Retina (tissue), 1 donor: ENCODE measurements at places on chromosomes 3 and 15.

DNA sequence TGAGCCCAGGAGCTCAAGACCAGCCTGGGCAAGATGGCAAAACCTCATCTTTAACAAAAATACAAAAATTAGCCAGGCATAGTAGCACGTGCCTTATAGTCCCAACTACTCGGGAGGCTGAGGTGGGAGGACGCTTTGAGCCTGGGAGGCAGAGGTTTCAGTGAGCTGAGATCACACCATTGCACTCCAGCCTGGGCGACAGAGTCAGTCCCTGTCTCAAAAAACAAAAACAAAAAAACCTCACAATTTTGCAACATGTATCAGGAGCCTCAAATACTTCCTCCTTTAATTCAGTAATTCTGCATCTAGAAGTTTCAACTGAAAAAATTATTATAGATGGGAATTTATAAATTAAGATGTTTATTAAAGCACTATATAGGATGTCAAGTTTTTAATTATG lies 1.1 kb downstream of the MRPL47 start:
- no peak for DNase-seq

DNA sequence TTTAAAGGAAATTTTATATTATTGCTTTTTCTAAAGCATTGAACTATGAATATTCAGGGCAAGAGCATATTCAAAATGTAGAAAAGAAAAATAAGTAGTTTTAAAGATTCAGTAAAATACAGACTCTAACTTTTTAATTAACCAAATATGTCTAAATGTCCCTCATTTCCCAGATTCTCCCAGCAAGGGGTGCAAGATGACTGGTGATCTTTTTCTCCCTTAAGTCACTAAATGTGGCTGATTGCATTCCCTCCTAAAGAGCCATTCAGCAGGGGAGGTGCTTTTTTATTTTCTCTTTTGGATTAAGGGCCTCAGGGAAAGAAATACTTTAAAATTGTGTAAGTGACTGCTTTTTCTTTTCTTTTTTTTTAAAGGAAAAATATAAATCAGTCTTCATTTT lies 406.9 kb downstream of the OXSM start:
- DNase-seq = no peak

- peak; percentile 62 for DNase-seq
Measured at GRCh38 chr15:82647835-82648256, 683 bp upstream of the CPEB1 start.

- DNase-seq = no peak
Measured at GRCh38 chr3:173891272-173892100, 493.9 kb downstream of the NLGN1 start.

DNA sequence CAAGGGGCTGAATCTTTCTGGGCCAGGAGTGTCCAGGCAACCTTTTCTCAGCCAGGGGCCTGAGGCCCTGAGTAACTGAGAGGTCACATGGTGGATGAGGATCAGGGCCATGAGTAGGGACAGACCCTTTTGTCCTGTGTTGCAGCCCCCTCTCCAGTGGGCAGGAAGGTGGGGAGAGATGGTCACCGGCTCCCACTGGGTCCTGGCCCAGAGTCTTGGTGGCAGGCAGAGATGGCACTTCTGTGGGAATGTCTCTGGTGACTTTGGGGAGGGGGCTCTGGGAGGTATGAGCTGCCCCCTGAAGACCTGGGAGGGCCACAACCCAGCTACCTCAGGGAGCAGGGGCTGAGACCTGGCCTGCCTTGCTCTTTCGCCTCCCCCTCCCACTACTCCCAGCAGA lies 6.8 kb downstream of the ESYT3 start:
- DNase-seq = no peak

DNA sequence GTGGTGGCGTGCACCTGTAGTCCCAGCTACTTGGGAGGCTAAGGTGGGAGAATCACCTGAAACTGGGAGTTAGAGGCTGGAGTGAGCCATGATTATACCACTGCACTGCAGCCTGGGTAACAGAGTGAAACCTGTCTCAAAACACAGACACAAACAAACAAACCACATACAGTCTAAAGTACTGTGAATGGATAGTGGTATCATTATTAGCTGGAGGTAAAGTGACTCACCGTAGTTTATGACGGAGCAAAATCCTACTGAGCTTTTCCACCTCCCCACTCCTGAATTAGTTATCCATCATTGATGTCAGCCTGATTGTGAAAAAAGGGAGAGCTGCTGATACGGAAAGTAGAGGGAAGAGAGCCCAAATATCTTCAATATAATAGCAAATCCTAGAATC lies 3.2 kb upstream of the CNOT10 start:
- DNase-seq = no peak

- DNase-seq = no peak
Measured at GRCh38 chr15:38691965-38692788, 127.6 kb upstream of the RASGRP1 start.

GRCh38 chr3:131236421-131236820 lies 145.2 kb upstream of the NUDT16 start:
- DNase-seq = peak; percentile 34

- DNase-seq = peak; percentile 73
Measured at GRCh38 chr3:192445770-192446644, 281.3 kb downstream of the FGF12 start.

GRCh38 chr3:19148768-19149091 lies 420 bp downstream of the KCNH8 start:
- no peak for DNase-seq

DNA sequence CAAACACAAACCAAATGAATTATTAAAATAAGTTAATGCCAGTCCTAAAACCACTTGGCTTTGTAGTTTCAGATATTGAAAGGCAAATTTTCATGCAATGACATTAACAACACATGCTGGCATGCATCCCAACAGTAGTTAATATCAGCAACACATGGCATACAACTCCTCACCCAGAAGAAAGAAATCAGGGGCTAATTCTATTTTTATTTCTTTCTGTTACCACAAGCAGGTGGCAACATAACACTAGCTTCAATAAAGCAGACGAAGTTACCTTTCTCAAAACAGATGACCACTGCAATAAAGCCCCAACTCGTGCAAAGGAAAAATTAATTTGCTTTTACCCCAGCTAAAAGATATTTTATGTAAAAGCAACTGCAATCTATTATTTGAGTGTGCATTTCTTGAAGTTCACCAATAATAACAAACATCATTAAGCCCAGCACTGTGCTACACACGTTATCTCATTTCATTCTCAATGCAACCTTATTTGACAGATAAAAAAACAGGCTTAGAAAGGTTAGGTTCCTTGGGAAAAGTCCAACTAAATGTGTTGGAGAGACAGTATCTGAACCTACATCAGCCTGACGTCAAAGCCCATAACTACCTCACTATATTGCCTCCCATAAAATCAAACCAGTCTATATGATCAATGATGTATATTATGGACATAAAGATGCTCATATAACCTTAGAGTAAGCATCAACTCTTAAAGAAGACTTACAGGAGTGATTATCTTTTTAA lies 2.8 kb downstream of the TOP2B start:
- DNase-seq = no peak

DNA sequence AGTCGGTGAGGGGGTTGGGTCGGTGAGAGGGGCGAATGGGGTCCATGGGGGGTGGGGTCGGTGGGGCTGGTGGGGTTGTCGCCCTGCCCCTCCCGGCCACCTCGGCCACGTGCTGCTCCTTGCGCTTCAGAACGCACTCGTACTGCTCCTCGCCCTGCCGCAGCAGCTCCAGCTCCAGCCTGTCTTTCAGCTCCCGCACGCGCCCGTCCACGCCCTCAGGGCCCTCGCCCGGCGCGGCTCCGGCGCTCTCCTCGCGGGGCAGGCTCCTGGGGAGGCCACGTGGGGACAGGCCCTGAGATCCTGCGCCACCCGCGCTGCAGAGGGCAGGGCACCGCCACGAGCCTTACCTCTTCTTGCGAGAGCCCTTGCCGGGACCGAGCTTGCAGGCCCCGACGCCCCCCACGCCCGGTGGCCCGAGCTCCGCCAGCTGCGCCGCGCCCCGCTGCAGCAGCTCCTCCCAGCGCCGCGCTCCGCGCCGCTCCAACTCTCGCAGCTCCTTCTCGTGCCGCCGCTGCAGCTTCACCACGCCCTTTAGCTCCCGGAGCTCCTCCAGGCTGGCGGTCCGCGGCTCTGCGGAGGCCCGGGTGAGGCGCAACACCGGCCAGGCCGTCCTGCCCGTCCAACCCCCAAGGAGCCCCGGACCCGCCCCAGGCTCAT lies 8.2 kb upstream of the ANKRD63 start:
- peak; percentile 85 for DNase-seq

DNA sequence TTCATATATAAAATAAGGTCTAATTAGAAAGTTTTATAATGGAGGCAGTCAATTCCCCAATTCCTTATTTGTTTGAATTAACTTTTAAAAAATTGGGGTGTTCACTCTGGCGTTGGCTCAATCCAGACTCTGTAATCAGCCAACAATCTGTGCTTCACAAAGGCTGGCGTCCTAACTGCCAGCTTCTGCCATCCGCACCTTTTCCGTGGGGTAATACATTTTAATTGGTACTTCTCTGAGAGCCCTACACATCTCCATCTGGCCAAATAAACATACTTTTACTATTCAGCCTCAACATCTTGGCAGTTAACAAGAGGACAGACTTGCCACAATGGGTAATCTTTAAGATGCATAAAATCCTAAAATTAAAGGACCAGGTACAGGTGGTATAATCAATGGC lies 125.2 kb upstream of the CCNL1 start:
- DNase-seq = no peak

DNA sequence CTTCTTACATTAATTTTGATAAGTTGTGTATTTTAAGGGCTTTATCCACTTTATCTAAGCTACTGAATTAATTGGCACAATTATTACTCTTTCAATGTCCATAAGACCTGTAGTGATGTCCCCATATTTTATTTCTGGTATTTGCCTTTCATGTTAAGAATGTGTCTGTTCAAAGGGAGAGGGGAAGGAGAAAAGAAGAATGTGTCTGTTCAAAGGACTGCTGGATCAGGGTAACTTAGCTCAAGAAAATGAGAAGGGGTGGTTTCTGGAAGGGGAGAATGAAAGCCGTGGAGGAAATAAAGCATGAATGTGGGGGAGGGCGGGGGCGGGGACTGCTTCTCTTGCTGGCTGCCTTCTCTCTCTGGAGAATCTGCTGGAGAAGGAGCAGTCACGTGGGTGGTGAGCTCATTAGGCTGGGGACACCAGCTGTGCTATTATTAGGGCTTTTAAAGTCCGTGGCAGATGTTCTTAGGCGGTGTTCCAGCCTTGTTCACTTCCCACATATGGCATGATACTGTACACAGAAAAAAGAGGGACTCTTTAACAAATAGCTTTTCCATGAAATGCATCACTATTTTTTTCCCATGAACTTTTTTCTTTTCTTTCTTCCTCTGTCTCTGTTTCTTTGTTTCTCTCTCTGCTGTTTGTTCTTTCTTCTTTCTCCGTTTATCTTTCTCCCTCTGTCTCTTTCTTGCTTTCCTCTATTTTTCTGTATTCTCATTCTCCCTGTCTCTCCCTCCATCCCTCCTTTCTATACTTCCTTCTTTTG lies 63.7 kb upstream of the ULK4 start:
- peak; percentile 87 for DNase-seq

DNA sequence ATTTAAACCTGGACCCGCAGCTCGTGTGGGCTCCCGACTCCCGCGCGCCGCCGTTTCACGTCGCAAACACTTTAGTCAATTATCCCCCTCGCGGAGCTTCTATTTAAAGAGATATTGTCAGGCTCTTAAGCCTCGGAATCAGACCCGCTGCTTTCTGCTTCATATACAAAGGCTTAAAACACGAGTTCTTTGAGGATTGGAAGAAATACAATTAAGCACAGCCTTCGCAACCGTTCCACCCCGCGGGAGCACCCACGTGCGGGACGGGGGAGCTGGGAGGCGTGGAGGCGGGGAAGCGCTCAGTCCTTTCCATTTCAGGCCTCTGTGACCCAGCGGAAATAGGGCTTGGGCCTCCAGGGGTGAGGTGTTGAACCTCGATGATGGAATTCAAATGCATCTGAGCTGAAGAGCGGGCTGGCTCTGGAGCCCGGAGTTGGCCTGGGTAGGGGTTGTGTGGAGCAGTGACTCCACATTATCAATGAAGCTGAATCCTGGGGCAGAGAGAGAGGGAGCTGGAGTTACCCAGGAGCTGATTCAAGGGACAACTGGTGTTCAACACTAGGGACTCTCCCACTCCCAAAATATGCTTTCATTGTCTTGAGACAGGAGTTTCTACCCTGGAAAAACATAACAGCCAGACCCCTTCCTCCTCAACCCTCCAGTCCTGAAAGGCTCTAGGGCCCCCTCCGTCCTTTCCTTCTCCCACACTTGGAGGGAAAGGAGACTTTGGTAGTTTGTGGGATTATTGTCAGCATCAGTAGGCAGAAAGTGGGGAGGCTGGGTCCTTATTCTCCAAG lies 2.4 kb downstream of the ANKRD63 start:
- DNase-seq = peak; percentile 49

DNA sequence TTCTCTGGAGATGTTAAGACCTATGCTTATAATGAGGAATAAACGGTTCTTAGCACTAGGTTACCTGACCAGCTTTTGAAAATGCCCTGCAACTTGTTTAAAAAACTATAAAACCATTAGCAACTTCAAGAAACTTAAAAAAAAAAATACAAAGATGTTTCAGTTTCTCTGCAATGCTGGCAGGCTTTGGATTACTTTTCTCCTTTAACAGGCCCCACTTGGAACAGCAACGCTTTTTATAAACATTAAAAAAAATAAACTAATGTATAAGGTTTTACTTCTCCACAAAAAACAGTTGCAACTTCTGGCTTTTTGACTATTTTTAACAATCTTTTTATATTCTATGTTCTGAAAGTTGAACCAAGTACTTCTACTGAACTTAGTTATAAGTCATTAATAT lies 1006.7 kb downstream of the ROBO1 start:
- DNase-seq = no peak

- no peak for DNase-seq
Measured at GRCh38 chr3:126526668-126527005, 2.7 kb downstream of the CHST13 start.

DNA sequence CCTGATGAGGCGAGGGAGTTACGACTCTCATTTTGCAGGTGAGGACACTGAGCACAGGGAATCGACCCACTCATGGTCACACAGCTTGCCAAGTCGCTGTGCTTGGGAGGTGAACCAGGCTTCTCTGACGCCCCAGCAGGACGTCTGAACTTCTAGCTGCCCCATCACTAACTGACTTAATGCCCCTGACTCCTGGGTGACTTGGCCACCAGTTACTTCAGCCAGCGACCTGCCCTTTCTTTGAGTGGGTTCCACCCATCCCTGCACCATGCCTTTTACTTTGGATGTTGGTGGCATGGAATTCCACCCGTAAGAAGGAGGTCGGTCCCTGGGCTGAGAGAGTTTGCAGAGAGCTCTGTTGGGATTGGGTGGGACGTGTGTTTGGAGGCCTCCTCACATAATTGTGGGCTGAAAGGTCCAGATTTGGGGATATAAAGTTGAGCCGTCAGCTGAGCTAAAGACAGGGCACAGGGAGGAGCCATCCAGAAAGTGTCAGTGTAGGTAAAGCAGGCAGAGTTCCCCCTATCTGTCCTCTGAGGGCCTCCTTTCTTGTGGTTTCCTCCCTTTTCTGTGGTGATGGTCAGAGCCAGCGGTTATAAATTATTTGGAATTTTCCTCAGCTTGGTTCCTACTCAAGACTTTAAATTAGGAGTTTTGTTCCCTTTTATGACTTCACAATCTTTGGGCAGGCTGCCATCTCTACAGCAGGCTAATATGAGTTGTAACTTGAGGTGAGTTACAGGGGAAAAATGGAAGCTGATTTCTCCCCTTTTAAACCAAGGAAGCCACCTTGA lies 55.0 kb downstream of the FLNB start:
- no peak for DNase-seq

GRCh38 chr3:151499168-151499567 lies 38.3 kb upstream of the IGSF10 start:
- DNase-seq = no peak

GRCh38 chr3:23739536-23739935 lies 66.2 kb upstream of the UBE2E1 start:
- no peak for DNase-seq

GRCh38 chr3:187987924-187988323 lies 166.0 kb upstream of the LPP start:
- DNase-seq = no peak
